Fibroblast of skin of scalp (primary cell): ENCODE measurements at places on chromosomes 12 and 14.
A peak's percentile ranks its signal among the peaks of the same experiment; 100 is the strongest.

- peak; percentile 11 for DNase-seq
Observed at GRCh38 chr12:18439541-18439940, 178.2 kb downstream of the PIK3C2G start.

DNA sequence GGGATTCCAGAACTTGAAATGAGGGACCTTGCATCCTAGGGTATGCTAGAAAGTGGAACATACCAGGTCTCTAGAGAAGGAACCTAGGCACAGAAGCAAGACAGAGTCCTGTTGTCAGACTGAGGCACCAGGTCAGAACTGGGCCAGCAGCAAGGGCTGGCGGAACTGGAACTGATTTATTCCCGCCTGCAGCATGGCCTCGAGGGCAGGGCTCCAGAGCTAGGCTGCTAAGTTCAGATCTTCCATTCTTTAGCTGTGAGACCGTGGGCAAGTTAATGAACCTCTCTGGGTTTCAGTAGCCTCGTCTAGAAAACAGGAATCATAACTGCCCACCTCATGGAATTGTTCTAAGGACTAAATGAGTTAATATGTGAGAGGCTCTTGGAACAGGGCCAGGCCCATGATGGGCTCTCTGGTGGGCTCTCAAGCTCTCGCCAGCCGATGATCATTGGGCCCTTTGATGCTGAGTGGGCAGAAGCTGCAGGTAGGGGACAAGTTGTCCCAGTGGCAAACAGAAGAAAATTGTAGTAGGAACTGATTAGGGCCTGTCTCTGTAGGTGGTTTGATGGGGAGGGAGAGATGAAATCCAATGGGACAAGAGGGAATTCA is 199.8 kb downstream of the ZFP36L1 start:
- no peak for DNase-seq

DNA sequence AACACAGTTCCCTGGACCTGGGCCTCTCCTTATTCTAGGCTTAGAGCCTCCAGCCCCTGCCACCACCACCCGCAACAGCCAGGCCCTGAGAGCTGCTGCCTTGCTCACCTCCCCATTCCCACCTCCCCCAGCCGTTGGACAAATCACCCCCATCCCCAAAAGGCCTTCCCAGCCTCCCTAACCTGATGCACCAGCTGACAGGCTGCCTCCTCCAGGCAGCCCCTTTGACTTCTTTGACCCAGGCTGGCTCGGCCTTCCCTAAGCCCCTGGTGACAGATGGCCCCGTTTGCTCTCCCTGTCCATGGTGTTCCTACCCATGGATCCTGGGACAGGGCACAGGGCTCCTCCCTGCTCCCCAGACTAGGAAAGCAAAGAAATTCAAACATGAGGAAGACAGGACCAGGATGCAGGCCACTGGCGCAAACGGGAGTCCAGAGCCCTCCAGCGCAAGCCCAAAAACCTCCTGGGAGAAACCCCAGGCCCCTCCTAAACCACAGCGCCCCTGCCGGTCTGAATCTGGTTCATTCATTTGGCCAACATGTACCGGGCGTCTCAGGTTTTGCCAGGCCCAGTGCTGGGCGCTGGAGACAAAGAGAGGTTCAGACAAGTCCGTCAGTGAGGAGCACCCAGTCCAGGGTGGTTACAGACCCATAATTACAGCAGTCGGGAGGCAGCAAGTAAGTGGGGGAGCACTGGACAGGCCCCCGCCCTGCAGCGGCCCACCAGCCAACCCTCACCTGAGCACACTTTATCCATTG is 2.4 kb downstream of the AKT1 start:
- DNase-seq = no peak

- DNase-seq = no peak
Observed at GRCh38 chr12:24482882-24483604, 465.9 kb downstream of the BCAT1 start.

GRCh38 chr12:108696111-108696995 is 35.0 kb downstream of the CORO1C start:
- DNase-seq = peak; percentile 92
